ENCODE measurements at places on chromosomes 11 and 22. TPM values are rescaled to one million over a fixed set of nuclear protein-coding genes. Genes with fewer than 3 reads are reported as not detected.

KCNJ11 gene
- 0.18 TPM for total RNA-seq

FADS3 gene
- 223 TPM for total RNA-seq

DBX1 gene
- total RNA-seq: not detected

KRTAP5-1 gene
- total RNA-seq: not detected

HOATZ gene
- not detected for total RNA-seq

OR56A1 gene
- total RNA-seq: not detected

JHY gene
- 1.0 TPM for total RNA-seq

MS4A15 gene
- total RNA-seq: not detected

LDHAL6A gene
- total RNA-seq: not detected

LRP5 gene
- 46.7 TPM for total RNA-seq

VPREB1 gene
- total RNA-seq: not detected

APOBEC3H gene
- not detected for total RNA-seq

MCAT gene
- total RNA-seq: 10.2 TPM

SOX6 gene
- total RNA-seq: under 0.01 TPM

MS4A6A gene
- 3.8 TPM for total RNA-seq

HTR3B gene
- not detected for total RNA-seq

FXYD6 gene
- not detected for total RNA-seq

PGR gene
- total RNA-seq: not detected

OR51D1 gene
- not detected for total RNA-seq

NELL1 gene
- not detected for total RNA-seq

AIFM3 gene
- total RNA-seq: 0.47 TPM

NECTIN1 gene
- total RNA-seq: 10.5 TPM

UPK3A gene
- total RNA-seq: not detected

OR4D6 gene
- not detected for total RNA-seq

MS4A1 gene
- total RNA-seq: not detected

OR52H1 gene
- total RNA-seq: 0.19 TPM

TSGA10IP gene
- total RNA-seq: under 0.01 TPM

C22orf31 gene
- total RNA-seq: not detected

KCNK4 gene
- total RNA-seq: not detected

FGF4 gene
- not detected for total RNA-seq

PLEKHB1 gene
- total RNA-seq: 0.36 TPM

LGR4 gene
- 11.8 TPM for total RNA-seq

MS4A4A gene
- not detected for total RNA-seq

RBMXL2 gene
- 0.18 TPM for total RNA-seq

C11orf52 gene
- not detected for total RNA-seq

MAPK8IP1 gene
- total RNA-seq: 4.5 TPM

TEAD1 gene
- 15.5 TPM for total RNA-seq

CYTH4 gene
- total RNA-seq: 0.09 TPM

OR5J2 gene
- total RNA-seq: not detected

GANAB gene
- total RNA-seq: 269 TPM

FREY1 gene
- total RNA-seq: 0.75 TPM

MRGPRF gene
- total RNA-seq: not detected

ROBO4 gene
- 151 TPM for total RNA-seq

SLC25A1 gene
- 46.4 TPM for total RNA-seq

CHRDL2 gene
- total RNA-seq: not detected

MIOX gene
- total RNA-seq: not detected

EXPH5 gene
- under 0.01 TPM for total RNA-seq

CCDC90B gene
- 75.8 TPM for total RNA-seq

CHADL gene
- 0.28 TPM for total RNA-seq

CHID1 gene
- 34.7 TPM for total RNA-seq

C11orf42 gene
- not detected for total RNA-seq

MUC2 gene
- total RNA-seq: under 0.01 TPM

NPTXR gene
- 0.18 TPM for total RNA-seq

OR52A1 gene
- not detected for total RNA-seq

SMTNL1 gene
- total RNA-seq: not detected

PLEKHA7 gene
- 0.45 TPM for total RNA-seq

CLDN5 gene
- total RNA-seq: 857 TPM

SGSM1 gene
- total RNA-seq: 0.18 TPM

TREH gene
- total RNA-seq: 0.09 TPM

RFPL3 gene
- total RNA-seq: not detected

All from endothelial cell of coronary artery (primary cell).